ENCODE measurements at places on chromosomes 16 and 17.

GRCh38 chr17:52306314-52306713, 147.8 kb upstream of the CA10 start:
- no peak for DNase-seq

DNA sequence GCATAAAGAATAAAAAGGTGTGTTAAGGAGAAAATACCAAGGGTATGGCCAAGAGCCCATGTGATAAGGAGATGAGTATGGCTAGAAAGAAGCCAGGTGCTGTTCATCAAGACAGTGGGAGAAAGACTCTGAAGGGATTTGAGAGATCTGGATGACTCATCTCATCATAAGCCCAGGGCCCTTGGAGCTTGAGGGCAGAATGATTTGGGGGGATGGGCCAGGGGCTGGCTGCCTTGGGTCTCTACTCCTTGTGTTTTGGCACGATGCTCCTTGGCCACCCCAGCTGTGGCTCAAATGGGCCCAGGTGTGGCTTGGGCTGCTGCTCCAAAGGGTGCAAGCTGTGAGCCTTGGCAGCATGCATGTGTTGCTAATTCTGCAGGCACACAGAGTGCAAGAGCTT, 14.5 kb upstream of the TNFRSF13B start:
- no peak for DNase-seq

- DNase-seq: no peak
Observed at GRCh38 chr17:66545918-66546317, 243.5 kb downstream of the PRKCA start.

DNA sequence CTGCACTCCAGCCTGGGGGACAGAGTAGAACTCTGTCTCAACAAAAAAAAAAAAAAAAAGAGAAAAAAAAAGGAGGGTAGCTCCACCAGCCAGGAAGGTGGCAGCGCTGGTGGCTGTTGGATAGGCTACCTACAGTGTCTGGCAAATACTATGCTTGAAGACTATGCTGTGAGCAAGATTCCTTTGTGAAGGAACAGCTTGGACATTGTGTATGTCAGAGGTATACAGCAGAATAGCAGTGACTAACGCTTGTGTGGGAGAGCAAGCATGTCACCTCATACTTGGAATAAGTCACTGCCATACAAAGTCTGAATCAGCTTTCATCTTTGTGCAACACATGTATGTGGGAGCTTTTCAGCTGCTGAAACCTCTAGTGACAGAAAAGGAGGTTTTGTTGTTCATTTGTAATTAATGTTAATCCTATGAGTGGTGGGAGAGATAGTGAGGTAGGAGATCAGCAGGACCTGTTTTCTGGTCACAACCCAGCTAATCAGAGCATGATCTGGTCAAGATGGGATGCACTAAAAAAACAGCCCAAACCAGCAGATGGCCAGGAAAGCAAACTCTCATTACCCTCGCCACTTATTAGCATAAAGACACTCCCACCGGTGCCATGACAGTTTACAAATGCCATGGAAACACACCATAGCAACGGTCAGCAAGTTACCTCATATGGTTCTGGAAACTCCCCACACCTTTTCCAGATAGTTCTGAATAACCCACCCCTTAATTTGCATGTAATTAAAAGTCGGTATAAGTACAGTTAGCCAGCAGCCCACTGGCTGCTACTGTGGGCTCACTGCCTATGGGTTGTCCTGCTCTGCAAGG, 6.8 kb upstream of the ITGAD start:
- DNase-seq: peak; percentile 71

DNA sequence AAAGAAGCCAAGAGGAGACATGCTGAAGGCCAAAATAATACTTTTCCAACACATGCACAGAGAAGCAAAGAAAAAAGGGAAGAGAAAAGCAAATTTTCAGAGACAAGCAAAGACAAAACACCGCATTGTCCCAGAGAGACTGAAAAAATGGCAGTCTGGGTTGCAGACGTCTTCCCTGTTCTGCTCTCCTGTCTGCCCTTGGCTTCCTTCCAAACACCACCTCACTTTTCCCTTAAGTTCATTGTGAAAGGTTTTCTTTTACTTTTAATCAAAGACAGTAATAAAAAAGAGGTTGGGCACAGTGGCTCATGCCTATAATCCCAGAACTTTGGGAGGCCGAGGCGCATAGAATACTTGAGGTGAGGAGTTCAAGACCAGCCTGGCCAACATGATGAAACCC, 21.2 kb upstream of the VAT1L start:
- no peak for DNase-seq

- peak; percentile 46 for DNase-seq
Observed at GRCh38 chr17:46733837-46734475, 84.5 kb downstream of the WNT3 start.

GRCh38 chr16:73384506-73385089, 336.7 kb upstream of the ZFHX3 start:
- DNase-seq: no peak

- no peak for DNase-seq
Observed at GRCh38 chr17:19495828-19496528, 37.7 kb upstream of the SLC47A1 start.

GRCh38 chr17:82287868-82288801, 14.6 kb upstream of the CSNK1D start:
- peak; percentile 76 for DNase-seq

DNA sequence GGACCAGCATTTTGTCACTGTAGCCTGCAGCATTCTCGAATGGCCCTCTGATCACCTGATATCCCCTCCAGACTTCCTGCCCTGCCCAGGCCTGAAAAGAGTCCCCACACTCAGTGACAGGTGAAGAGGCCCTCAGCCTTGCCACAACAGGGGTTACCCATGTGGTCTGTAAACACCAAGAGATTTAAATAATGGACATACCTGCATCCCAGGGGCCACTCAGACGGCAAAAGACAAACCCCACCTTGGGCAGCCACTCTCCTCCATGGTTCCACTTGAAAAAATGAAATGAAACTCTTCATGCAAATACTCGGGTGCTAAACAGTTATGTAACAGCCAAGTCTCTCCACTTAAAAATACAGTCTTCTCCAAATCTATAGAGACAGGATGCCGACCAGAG, 22.9 kb upstream of the PECAM1 start:
- DNase-seq: no peak

DNA sequence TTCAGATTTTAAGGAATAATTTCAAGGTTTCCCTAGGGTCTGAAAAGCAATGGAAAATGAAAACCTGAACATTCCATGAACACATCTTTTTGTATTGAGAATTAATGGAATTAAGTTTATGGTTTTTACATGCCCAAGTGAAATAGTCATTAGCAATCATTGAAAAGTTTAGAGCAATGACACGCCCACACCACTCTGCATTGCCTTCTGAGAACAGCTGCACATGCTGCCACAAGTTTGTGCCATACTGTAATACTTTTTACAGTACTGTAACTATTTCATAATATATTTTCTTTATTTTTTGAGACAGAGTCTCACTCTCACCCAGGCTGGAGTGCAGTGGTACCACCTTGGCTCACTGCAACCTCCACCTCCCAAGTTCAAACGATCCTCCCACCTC, 345.2 kb upstream of the PMFBP1 start:
- DNase-seq: no peak
